ENCODE measurements at places on chromosomes 7 and 10.

DNA sequence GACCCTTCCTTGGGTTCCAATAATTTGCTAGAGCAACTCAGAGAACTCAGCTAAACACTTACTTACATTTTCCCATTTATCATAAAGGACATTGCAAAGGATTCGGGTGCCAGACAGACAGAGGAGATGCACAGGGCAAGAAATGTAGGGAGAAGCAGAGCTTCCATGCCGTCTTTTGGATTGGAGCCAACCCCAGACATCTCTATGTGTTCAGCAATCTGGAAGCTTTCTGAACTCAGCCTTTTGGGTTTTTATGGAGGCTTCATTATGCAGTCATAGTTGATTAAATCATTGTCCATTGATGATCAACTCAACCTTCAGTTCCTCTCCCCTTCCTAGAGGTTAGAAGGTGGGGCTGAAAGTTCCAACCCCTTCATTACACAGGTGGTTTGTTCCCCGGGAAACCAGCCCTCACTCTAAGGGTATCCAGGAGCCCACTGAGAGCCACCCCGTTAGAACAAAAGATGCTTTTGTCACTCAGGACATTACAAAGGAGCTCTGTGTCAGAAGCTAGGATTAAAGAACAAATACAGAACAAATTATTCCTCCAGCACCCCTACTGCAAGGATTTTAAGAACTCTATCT lies 211.9 kb upstream of the VSTM2A start:
- DNase-seq, result no peak

GRCh38 chr10:69359148-69359547 lies 57.6 kb downstream of the TACR2 start:
- no peak for DNase-seq

GRCh38 chr7:112192236-112193154 lies 13.7 kb downstream of the DOCK4 start:
- peak; percentile 86 for DNase-seq

DNA sequence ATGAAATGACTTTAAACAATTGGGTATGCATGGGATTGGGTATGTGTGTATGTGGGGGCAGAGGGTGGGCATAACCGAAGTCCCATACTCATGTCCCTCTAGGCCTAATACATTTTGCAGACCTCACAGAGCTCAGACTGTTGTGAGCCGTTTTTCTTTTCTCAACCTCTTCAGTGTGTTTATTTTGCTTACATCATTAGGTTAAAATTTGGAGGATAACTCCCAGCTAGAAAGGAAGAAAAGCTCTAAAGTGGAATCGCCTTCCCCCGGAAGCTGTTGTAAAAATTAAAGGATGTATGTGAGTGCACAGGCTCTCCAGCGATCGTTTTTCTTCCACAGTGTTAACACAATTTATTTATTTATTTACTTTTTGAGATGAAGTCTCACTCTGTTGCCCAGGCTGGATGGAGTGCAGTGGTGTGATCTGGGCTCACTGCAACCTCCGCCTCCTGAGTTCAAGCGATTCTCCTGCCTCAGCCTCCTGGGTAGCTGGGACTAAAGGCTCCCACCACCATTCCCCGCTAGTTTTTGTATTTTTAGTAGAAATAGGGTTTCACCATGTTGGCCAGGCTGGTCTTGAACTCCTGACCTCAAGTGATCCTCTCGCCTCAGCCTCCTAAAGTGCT lies 1.5 kb upstream of the H2AZ2 start:
- DNase-seq, result no peak

- no peak for DNase-seq
These were observed 25.6 kb downstream of the IRF5 start for GRCh38 chr7:128963327-128963757.

DNA sequence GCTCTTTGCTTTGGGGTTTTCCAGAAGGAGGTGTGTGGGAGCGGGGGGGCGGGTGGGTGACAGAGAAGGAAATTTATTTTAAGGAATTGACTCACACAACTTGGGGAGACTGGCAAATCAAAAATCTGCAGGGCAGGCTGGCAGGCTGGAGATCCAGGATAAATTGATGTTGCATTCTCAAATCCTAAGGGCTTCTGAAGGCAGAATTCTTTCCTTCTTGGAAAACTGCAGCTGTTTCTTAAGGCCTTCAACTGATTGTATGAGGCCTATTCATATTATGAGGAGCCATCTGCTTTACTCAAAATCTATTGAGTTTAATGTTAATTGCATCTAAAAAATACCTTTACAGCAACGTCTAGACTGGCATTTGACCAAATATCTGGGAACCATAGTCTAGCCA lies 1528.8 kb upstream of the LRRTM3 start:
- no peak for DNase-seq

DNA sequence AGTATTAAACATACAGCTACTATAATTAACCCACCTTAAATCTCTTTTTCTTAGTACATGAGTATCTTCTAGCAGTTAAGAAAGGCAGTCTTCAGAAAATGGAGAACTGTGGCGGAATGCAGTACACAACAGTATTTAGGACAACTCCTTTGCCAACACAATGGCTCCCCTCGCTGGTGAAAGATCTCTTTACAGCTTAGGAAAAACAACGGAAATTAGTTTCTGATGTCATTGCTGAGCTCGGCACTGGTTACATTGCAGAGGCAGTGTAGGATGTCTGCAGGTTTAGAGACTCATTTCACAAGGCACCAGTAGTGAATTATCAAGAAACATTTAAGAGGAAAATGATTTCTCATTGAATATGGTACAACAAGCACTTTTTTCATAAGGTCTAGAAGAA lies 43.4 kb downstream of the GLRX3 start:
- peak; percentile 79 for DNase-seq
